Fibroblast of skin of left biceps (primary cell): ENCODE measurements at places on chromosomes 1 and 21.

GRCh38 chr1:240194120-240194519 is 102.4 kb downstream of the FMN2 start:
- peak; percentile 50 for DNase-seq

DNA sequence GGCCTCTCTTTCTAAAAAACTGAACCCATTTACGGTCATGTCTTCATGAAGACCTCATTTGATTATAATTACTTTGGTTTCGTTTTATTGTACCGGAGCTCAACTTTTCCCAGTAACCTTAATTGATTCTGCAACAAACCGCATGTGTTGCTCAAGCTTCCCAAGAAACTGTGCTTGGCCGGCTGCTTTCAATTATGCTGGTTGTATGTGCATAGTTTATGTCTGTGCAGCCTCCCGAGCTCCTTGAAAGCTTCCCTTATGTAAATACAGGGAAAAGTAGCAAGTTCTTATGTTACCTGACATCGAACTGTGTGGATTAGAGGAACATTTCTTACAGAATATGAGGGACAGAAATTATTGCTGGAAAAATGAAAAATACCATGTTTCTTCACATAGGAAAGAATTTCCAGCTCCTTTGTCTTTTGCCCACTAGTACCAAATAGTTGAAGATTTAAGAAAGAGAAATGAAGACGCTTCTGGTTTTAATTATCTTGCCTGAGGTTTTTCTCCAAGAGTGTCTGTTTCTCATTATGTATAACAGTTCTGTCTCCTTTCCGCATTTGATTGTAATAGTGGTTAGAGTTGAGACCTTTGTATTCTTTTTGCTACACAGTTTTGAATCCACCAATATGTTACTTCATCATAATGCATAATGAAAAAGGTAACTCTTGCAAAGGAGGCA is 2.1 kb downstream of the VCAM1 start:
- DNase-seq: peak; percentile 98

DNA sequence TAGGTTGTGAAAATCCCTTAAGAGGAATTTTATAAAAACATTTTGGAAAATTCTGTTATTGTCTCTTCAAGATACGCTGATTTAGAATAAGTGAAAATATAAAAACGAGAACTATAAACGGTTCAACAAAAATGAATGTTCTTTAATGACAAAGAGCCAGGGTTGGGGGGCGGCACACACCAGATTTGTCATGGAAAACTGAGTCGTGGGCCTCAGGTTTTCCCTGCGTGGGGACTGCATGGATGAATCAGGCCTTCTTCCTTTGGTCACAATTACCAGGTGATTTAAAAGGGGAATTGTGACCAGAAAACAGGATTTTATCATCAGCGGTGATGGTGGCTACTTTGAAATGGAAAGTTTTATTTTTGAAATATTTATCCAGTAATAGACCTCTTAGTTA is 8.6 kb downstream of the LHX4 start:
- DNase-seq: no peak

DNA sequence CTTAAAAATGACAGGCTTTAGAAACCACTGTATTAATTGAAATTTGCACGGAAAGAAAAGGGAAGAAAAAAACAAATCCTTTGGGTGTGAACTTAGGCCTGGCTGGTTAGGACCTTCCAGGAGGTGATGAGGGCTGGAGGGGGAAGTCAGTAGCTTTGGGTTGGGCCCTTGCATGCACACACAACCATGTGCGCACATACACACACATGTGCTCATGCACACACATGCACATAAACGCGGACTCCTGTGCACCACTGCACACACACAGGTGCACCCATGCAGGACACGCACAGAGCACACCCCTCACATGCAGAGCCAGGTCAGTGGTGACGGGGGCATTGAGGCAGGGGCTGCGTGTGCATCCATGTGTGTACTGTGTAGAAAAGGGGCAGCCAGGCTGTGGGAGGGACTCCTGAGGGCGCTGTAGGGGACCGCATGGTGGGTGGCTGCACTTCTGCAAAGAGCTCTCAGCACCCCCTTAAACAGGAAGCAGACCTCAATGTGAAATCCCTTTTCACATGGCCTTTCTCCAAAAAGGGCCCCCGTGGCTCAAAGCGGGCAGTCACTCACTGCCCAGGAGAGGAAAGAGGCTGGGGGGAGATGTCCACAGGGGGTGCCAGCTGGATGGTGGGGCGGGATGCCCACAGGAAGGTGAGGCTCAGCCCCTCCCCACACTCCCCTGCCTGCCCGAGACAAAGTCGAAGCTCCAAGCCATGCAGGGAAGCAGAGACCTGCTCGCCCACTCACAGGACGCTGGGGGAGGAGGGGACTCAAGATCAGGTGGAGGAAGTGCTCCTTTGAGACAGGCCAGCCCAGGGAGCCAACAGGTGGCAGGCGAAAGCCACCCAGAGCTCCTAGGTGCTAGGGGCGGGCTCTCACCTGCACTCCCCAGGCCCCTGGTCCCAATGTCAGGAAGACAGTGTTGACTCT is 95.2 kb downstream of the ITPKB start:
- DNase-seq: no peak

GRCh38 chr21:23822760-23823159 is 1784.5 kb downstream of the MRPL39 start:
- DNase-seq: no peak

DNA sequence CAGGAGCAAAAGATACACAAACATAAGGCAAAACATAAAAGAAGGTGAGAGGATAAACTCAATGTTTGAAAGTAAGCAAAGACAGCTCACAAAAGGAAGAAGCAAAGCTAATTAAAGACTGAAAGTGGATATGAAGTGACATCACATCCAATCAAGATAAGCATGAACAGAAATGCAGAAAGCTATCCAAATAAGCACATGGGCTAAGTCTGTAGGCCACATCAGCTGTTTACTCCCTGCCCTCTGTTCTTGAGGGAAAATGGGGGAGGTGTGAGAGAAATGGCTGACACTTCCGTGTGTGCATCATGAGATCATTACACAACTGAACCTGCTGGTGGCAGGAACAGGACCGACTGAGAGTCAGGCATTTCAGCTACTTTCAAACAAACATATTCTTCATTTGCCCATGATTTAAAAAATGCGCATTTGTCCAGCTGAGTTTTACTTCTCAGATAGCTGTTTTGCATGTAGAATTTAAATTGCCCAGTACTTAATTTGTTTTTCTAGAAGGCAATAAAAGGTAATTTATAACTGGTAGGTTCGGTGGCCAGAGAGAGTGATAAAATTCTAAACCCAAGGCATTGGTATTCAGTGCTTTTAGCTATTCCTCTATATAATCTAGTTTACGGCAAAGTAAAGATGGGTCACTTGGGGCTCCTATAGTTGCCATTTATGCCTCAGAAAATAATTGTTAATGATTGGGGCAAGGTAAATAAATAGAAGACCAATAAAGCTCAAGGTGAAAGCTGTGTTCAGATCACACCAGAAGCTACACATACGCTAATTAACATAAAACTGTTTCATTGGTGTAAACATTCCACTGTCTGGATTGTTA is 27.2 kb upstream of the MAN1A2 start:
- DNase-seq: no peak

DNA sequence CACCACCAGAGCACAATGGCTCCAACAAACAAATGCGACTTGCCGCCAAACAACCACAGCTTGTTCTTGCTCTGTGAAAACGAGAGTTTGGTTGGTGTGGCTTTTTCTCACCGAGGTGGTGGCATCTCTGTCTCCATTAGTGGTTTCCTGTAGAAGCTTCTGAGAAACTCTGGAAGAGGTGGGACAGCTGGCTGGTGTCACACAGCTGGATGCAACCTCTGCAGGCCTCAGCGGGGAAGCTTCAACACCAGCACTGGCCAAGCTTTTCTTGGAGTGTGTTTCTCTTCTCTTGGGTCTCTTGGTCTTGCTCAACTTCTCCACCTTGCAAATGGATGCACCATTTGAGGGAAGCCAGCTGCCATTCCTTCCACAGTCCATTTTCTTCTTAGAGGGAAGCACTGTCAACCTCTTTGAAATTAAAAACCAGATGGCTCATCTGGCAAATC is 124.8 kb downstream of the KCNN3 start:
- DNase-seq: no peak

DNA sequence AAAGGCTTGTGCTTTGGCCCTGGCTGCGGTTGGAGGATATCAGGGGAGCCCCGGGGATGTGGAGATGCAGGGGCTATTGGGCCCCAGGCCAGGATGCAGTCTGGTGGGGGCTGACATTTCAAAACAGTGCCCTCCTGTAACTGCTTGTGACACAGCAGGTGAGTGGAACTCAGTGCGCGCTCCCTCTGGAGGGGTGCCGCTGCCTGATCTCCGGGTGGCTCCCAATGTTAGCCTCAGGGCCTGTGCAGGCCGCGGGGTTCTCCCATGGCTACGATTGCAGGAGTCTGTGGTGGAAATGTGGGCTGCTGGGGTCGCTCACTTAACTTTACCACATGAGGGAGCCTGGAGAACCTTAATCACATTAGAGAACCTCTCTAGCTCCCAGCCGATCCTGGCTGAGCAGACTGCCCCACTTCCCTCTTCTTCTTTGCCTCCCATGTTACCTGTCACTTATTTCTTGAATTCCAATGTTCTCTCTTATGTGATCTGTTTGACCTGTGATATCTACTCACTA is 163.2 kb downstream of the FMN2 start:
- no peak for DNase-seq

DNA sequence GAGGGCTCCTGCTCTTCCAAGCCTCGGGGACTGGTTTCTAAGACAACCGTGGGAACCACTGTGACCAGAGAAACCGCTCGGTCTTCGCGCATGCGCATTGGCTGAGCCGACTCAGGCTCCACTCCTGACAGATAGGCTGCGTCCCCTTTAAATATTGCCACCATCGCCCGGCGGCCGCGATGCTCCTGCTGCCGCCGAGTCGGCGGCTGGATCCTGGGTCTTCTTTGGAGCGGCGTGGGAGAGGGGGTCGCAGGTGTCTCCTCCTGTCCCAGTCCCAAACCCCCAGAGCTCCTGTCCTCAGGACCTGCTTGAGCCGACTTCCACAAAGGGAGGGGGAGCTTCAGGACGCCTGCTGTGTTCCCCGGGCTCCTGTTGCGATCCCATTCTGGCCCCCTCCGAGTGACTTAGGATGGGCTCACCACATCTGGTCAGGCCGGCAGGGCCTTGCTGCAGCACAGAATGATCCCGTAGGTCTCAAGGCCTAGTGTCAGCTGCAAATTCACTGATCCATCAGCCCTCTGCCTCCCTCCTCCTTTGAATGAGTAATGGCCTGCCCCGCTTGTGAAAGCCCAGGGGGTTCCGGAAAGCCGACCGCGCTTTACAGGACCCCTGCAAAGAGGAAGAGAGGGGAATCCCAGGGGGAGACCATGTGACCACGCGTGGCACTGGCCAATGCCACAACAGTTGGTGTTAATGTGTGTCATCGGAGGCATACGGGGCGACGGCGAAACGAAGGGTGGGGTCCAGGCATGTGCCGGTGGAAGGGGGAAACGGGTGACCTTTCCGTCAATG is 683.2 kb upstream of the TPTE start:
- DNase-seq: no peak

DNA sequence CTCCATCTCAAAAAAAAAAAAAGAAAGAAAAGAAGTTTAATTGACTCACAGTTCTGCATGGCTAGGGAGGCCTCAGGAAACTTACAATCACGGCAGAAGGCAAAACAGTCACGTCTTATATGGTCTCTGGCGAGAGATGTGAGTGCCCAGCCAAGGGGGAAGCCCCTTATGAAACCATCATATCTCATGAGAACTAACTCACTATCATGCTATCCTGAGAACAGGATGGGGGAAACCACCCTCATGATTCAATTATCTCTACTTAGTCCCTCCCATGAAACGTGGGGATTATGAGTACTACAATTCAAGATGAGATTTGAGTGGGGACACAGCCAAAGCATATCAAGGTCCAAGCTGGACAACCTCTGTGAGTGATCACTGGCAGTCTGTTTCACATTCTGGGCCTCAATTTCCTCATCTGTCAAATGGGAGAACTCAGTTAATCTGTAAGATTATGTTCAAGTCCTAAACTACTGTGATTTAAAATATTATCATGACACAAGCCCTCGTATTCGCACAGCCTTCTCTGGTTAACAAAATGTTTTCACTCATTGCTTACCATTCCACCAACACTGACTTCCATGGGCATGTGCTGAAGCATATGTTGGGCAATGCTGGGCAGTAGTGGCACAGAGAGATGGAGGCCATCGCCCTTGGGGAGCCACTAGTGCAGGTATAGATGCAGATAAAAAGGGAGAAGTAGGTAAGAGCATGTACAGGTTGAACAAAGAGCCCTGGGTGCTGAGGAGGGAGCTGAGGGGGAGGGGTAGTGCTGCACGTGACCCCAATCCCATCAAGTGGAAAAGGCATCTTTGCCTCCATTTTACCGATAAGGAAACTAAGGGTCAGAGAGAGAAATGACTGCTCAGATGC is 46.2 kb upstream of the SLC2A1 start:
- no peak for DNase-seq

GRCh38 chr1:152343006-152343405 is 16.8 kb downstream of the FLG2 start:
- no peak for DNase-seq

DNA sequence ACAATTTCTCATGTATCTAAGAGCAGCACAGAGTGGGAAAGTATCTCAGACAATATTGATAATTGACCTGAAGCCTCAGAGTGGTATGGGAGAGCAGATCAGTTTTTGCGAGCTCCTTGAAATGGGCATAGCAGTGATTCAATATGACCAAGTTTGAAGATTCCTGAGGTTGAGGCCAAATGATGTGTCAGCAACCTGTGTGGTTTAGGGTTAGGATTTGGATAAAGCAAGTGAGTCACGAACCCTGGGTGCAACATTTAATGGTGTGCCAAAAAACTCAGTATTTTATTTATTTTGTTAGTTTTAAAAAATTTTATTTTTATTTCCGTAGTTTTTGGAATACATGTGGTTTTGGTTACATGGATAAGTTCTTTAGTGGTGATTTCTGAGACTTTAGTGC is 92.5 kb upstream of the C21orf91 start:
- DNase-seq: no peak

DNA sequence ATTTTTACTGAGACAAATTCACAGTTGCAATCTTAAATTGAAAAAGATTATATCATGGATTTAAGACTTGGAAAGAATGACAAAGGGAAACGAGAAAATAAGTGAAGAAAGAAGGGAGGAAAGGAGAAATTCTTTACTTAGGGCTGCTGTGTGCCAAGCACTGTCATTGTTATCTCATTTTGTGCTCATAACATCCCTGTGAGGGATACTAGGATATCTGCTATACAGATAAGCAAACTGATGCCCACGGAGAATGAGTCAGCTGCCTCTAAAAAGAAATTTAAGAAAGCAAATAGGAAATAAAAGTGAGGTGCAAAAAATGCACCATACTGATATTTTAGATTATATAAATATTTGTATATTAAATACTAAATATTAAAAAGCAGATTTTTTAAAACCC is 183.6 kb upstream of the NR5A2 start:
- DNase-seq: no peak
